ENCODE measurements at places on chromosomes 5 and 9.

DNA sequence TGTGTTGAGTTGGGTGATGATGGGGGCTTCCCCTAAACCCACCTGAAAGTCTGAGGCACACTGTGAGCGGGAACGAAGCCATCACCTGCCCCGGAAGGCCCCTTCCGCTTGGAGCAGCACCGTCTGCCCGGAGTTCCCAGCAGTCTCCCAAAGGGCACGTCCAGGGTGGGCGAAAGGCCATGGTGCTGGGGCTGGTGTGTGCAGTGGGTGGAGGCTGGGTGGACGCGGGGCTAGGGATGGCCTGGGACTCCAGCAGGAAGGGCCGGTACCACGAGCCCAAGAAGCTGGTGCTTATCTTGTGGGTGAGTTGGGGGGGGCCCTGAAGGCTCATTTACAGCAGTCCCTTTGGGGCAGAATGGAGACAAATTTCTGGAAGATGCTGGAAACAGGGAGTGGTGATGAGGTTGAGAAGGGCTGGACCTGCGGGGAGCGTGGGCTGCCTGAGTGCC is 4.6 kb downstream of the FLT4 start:
- no peak for DNase-seq

- DNase-seq = no peak
Observed at GRCh38 chr9:15277400-15278090, 29.5 kb downstream of the TTC39B start.

GRCh38 chr9:36415822-36416525 is 15.9 kb upstream of the RNF38 start:
- no peak for DNase-seq

DNA sequence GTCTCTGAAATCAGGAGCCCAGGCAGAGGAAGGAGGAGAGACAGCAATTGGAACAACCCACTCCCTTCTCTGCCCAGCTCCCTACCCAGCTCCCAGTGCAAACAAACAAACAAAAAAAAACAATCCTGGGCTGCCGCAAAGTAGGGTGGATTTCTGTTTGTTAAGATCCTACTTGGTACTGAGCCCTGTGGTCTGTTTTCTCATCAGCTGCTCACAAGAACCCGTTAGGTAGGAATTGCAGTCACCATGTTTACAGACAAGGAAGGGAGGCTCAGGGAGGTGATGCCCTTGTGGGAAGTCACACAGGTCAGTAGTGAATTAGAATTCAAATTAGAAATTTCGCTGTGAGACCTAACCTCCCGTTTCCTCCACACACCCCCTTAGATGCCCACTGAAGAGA is 128.8 kb upstream of the RAD23B start:
- no peak for DNase-seq

DNA sequence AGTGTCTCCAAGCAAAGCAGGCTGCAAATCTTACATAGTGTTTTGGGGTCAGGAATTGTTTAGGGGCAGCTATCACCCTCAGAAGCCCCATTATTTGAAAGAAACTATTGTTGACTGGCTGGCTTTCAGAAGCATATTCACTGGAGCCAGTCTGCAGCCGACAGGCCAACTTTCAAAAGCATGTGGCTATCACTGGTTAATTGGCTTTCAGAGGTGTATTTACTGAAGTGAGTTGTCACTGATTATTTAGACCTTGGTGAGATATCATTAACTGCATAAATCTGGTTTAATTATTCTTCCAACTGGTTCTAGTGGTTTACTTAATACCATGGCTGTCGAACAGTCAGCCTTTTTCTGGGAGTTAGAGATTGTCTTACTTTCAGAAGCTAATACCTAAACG is 247.0 kb downstream of the CWC27 start:
- no peak for DNase-seq

DNA sequence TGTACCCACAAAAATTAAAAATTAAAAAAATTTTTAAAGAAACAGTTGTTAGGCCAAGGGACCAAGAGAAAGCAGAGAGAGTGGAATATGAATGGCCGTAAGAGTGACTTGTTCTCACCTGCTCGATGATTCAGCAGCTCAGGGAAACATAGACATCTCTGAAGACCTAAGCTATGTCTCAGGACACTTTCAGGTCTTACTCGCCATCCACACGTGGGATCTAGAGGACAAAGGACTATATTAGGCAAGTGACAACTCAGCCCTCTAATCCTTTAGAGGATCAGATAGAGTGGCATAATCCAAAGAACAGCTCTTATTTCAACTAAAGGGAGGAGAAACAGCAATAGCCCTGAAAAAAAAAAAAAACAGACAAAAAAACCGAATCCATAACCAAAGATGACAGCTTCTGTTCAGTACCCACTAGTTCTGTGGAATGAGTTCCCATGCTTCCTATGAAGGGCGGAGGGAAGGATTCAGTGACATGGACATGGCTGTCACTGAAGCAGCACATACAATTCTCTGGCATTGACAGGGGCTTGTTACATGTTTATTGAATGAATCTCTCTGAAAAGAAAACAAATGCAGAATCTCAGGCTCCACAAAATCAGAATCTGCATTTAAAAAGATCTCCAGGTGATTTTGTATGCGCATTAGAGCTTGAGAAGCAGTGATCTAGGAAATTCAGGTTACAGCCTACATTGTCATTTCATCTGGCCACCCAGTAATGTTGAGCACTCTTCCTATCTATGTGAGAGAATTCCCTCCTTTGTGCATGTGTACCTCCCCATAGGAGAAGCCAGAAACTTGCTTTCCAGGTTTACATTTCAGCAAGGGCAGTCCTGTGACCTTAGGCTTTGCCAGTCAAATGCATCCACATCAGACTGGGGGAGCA is 96.0 kb downstream of the KIAA1958 start:
- no peak for DNase-seq

DNA sequence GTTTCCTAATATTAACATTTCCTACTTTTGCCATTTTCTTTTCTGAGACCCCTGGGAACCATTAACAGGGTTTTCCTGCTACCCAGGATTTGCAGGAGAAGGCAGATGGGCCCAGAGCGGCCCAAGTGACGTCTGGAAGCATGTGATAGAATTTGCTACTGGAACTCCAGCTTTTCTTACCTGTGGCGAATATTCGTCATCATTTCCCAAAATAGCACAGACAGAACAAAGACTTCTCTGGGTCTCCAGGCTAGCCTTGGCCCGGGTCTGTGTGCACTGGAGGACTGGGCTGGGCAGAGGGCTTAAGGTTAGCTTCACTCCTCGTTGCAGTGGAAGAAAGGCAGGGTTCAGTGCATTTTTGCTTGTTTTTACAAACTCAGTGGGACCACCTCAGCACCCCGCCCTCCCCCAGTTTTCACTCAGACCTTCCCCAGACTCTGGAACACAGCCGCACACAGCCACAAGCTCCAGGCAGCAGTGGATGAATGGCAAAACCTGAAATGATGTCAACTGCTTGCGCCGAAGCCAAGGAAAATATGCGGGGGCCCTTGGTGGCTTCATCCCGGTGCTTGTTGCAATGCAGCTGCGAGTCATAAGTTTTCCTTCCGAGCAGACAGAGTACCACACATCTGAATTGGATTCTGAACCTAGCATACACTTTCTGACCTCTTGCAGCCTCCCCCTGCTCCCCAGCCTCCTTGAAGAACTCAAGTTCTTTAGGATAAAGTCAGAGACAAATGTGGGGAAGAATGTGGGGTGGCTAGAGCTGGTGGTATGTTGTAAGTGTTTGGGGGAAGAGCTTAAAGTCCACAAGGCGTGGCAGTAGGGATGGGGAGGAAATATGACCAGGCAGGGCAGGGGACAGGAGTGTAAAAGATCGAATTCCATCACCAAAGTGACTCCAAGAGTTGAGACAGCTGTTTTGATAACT is 586.0 kb downstream of the CCDC171 start:
- DNase-seq = no peak

- no peak for DNase-seq
Observed at GRCh38 chr5:156675395-156675794, 174.7 kb upstream of the PPP1R2B start.

GRCh38 chr5:149545327-149545726 is 5.9 kb downstream of the CSNK1A1 start:
- no peak for DNase-seq

DNA sequence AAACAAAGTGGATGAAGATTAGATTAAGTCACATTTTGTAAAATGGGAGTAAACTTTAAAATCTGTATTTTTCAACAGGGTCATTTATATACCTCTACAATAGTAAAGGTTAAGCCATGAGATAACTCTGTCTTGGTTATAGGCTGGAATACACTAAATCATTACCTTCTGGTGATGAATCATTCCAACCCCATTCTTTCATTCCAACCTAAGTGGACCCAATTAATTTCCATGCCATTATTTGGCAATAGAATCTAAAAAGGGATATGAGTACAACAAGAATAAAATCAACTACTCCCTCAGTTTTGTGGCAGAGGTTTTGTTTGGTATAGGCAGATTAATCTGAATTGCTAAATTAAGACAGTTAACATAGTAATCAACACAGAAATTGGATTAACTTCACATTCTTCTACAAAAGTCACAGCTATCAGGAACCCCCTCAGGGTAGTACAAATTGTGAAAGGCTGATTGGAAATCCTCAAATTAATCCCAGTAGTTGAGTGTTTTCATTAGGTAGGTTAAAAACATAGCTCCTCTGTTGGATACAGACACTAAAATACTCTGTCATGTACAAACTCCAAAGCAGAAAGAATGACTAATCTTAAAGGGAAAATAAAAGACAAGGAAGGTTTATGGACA is 54.2 kb downstream of the ELAVL2 start:
- DNase-seq = no peak

- DNase-seq = no peak
Observed at GRCh38 chr9:134189470-134190231, 25.3 kb upstream of the RNU6ATAC start.

Data from stimulated activated CD8-positive, alpha-beta memory T cell treated with anti-CD3 and anti-CD28 coated beads, Interleukin-4, amount 100 ng/mL, for 4 hours (primary cell).